Uterus (tissue), 4 donors: ENCODE measurements at places on chromosomes 11 and 22. TPM values are rescaled to one million over a fixed set of nuclear protein-coding genes. Genes with fewer than 3 reads are reported as not detected.

OR52B2 gene
- total RNA-seq: not detected

ART1 gene
- total RNA-seq: not detected

OR8G5 gene
- total RNA-seq: not detected

PICALM gene
- 198 TPM for total RNA-seq

C11orf91 gene
- total RNA-seq: not detected

OLFML1 gene
- 111 TPM for total RNA-seq

ZP1 gene
- total RNA-seq: not detected

TNNT3 gene
- 29.3 TPM for total RNA-seq

GAL3ST1 gene
- total RNA-seq: not detected

CHRM1 gene
- not detected for total RNA-seq

ROBO4 gene
- 96.6 TPM for total RNA-seq

TH gene
- total RNA-seq: 0.37 TPM

FJX1 gene
- total RNA-seq: 6.2 TPM

OR2AT4 gene
- not detected for total RNA-seq

PARVB gene
- total RNA-seq: 48.0 TPM

SEPTIN5 gene
- total RNA-seq: 9.4 TPM

- H3K27me3 ChIP-seq: no peaks in the 10 kb centered on the region
- no peak for DNase-seq
- H3K4me3 ChIP-seq: no peak overlapping the region
- no peak overlapping the region for H3K27ac ChIP-seq
- H3K4me1 ChIP-seq: no peaks in the 10 kb centered on the region
These were observed 27.2 kb downstream of the BSX start for GRCh38 chr11:122954455-122954854.

GRCh38 chr11:35427071-35427470 is 7.7 kb upstream of the SLC1A2 start:
- H3K27ac ChIP-seq: no peak overlapping the region
- H3K36me3 ChIP-seq: no peaks in the 10 kb centered on the region
- H3K4me1 ChIP-seq: no peaks in the 10 kb centered on the region
- no peaks in the 10 kb centered on the region for H3K27me3 ChIP-seq

- H3K4me1 ChIP-seq: peaks cover 7% of the 10 kb centered on the region
- DNase-seq: no peak
These were observed 496 bp downstream of the SYT7 start for GRCh38 chr11:61580271-61580888.

DNA sequence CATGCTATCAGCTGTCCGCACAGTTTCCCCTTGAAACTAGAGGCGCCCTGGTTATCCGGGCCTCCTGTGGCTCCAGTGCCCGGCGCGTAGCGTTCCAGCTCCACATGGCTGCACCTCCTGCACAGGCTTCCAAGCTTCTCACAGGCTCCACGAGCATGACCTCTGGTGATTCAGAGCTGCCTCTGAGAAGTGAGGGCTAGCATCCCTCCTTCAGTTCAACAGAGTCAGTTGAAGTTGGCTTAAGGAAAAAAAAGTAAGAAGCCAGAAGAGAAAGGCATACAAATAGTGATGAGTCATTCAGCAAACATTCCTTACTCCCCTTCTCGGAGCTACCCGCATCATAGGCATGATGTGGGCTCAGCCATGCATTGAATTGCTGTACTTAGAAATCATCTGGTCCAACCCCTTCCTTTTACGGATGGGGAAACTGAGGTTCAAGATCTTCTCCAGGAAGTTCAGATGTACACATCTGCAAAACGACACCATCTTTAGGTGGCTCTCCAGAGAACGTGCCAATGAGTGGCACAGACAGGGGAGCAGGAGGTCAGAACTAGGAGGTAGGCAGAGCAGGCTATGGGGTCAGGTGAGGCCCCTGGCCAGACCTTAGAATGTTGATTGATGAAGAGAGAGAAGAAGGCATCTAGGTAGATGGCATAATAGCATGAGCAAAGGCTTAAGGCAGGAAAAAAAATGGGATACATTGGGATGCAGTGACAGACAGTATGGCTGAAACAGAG is 216.3 kb upstream of the TBCEL start:
- H3K36me3 ChIP-seq: no peaks in the 10 kb centered on the region
- no peaks in the 10 kb centered on the region for H3K4me1 ChIP-seq
- H3K4me3 ChIP-seq: no peak overlapping the region
- H3K27me3 ChIP-seq: no peaks in the 10 kb centered on the region

DNA sequence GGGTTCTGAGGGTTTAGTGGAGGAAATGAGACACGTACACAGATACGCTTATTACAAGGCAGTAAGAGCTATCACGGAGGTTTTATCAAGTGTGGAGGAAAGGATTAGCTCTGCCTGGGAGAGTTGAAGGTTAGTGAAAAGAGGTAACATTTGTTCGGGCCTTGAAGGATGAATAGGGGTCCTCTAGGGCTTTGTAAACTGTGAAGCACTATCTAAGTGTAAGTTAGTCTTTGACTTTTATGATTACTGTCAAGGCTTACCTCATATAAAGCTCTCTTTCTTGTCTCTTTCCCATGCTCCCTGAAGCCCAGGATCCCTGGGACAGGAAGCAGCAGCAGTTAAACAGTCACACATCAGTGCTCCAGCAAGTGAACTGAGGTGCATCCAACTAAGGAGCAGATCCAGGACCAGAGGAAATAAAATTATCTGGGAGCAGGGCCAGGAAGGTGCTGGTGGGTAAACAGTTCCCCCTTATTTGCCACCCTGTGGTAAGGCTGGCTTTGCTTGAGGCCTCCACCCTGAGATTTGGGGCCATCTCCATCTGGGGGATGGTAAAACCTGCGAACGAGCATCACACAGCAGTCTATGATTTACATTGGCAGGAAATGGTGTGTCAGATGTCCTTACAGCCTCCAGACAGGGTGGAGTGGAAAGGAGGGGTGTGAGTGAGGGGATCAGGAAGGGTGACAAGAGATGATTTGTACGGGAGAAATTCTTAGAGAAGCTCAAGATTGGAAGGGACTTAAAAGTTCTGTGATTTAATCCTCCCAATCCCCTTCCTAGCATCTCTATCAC is 27.2 kb downstream of the GVQW3 start:
- no peaks in the 10 kb centered on the region for H3K27me3 ChIP-seq
- no peaks in the 10 kb centered on the region for H3K36me3 ChIP-seq
- no peak for DNase-seq
- H3K27ac ChIP-seq: no peak overlapping the region
- no peak overlapping the region for H3K4me3 ChIP-seq

GRCh38 chr11:33256031-33256812 is 959 bp upstream of the HIPK3 start:
- DNase-seq: no peak
- H3K36me3 ChIP-seq: no peaks in the 10 kb centered on the region
- H3K27me3 ChIP-seq: no peaks in the 10 kb centered on the region
- H3K27ac ChIP-seq: peak overlapping the region; percentile 99
- peak overlapping the region; percentile 90 for H3K4me3 ChIP-seq
- H3K4me1 ChIP-seq: no peaks in the 10 kb centered on the region

- no peaks in the 10 kb centered on the region for H3K36me3 ChIP-seq
- H3K4me3 ChIP-seq: no peak overlapping the region
- H3K4me1 ChIP-seq: no peaks in the 10 kb centered on the region
- H3K27me3 ChIP-seq: no peaks in the 10 kb centered on the region
- no peak for DNase-seq
These were observed 93.0 kb upstream of the TOP3B start for GRCh38 chr22:22075382-22076163.

DNA sequence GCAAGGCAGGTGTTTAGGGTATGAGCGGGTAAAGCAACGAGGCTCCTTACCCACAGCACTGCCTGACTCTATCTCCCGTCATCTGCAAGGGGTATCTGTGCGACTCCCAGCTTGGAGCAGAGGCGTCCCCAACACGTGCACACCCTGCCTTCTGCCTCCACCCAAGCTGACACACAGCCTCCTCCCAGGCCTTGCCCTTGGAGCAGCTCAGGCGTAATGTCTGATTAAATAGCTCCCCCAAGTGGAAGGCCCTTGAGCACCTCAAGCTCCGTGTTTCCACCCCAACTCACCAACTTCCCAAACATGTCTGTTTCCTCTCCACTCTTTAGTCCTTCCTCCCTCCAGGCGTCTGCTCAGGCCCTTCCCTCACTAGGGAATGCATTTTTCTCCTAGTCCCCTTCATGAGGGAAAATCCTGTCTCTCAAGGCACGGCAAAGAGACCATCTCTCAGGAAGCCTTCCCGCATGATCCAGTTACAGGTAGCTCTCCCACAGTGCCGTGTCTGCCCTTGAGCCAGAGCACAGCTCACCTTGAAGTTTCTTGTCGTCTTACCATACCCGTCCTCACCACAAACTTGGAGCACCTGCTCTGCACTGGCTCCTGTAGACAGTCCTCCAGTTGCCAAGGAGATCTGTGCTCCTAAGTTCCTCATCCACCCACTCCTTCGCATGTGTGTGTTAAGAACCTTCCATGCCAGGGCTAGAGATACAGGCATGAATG is 15.8 kb downstream of the CYB5R2 start:
- H3K4me1 ChIP-seq: no peaks in the 10 kb centered on the region
- no peak overlapping the region for H3K27ac ChIP-seq
- H3K27me3 ChIP-seq: no peaks in the 10 kb centered on the region
- H3K4me3 ChIP-seq: no peak overlapping the region

- H3K27ac ChIP-seq: no peak overlapping the region
- no peak for DNase-seq
- no peaks in the 10 kb centered on the region for H3K27me3 ChIP-seq
- H3K4me3 ChIP-seq: no peak overlapping the region
- H3K4me1 ChIP-seq: no peaks in the 10 kb centered on the region
- H3K36me3 ChIP-seq: no peaks in the 10 kb centered on the region
These were observed 4.3 kb upstream of the SBF2 start for GRCh38 chr11:10298342-10298741.

DNA sequence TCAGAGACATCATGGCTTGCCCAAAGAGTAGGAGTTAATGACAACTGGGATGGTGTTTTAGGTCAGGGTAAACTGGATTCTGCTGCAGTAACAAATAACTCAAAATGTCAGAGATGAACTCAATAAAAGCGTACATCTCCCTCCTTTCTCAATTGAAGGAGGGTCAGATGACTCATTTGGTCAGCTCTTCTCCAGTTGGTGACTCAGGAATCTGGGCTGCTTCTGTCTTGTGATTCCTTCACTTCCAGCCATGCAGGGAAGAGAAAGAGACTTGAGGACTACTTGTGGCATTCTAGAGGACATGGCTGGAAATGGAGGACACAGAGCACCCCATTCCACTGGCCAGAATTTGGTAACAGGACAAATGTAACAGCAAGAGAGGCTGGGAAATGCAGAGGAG is 3.2 kb upstream of the SYT13 start:
- H3K4me1 ChIP-seq: no peaks in the 10 kb centered on the region
- H3K27ac ChIP-seq: no peak overlapping the region
- no peak for DNase-seq
- H3K36me3 ChIP-seq: no peaks in the 10 kb centered on the region

- H3K27ac ChIP-seq: no peak overlapping the region
- H3K4me1 ChIP-seq: no peaks in the 10 kb centered on the region
- H3K36me3 ChIP-seq: no peaks in the 10 kb centered on the region
These were observed 29.5 kb upstream of the LMO1 start for GRCh38 chr11:8293171-8293570.

DNA sequence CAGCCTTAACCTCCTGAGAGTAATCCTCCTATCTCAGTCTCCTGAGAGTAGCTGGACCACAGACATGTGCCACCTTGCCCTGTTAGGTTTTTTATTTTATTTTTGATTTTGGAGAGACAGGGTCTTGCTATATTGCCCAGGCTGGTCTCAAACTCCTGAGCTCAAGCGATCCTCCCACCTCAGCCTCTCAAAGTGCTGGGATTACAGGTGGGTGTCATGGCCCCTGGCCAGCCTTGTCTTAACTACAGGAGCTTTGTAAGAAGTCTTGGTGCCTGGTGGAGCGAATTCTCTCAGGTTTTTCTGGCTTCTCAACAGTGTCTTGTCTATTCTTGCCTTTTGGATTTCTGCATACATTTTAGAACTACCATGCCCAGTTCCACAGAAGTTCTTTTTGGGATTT is 546.4 kb downstream of the TBC1D22A start:
- no peak for DNase-seq
- no peak overlapping the region for H3K4me3 ChIP-seq
- no peaks in the 10 kb centered on the region for H3K27me3 ChIP-seq

DNA sequence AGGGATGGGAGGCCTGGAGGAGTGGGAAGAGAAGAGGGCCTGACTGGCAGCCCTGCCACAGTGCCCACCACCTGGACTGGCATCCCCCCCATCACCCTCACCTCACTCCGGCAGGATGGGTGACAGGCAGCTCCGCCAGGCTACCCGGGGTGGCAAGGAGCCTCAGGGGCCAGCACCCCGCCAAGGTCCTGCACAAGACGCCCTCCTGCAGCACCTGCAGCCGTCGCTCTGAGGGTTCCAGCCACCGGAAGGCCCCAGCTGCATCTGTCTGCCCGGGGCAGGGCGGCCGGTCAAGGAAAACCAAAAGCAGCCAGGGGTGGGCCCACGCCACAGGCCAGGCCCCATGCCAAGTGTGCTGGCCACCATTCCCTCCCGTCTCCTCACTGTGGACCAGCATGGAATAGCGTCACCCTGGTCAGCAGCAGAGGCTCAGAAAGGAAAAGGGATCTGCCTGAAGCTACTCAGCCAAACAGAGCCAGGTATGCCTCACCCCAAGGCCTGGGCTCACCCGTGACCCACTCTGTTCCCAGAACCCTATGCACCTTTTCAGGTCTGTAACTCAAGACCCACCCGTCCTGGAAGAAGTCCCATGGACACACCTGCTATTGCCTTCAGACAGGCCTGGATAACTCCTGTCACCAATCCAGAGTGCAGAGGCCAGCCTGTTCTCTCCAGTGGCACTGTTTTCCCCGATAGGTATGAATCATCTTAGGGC is 7.0 kb downstream of the RHBDD3 start:
- H3K27me3 ChIP-seq: no peaks in the 10 kb centered on the region
- no peak overlapping the region for H3K4me3 ChIP-seq
- H3K4me1 ChIP-seq: no peaks in the 10 kb centered on the region
- H3K36me3 ChIP-seq: no peaks in the 10 kb centered on the region
- no peak for DNase-seq

DNA sequence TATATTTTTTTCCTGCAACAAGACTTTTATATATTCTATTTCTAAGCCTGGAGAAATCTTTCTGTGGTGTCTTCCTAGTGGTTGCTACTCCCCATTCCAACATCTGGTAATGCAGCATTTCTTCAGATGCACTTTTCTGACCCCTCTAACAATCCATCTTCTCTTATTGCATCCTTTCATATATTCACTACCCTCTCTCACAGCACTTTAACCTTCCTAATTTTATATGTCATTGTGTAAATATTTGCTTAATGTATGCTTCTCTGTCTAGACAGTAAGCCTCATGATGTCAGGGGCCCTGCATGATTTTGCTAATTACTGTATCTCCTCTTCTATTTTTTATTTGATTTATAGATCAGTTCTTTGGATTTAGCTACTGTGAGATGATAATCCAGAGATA is 701.6 kb downstream of the KCNA4 start:
- no peaks in the 10 kb centered on the region for H3K36me3 ChIP-seq
- H3K4me1 ChIP-seq: no peaks in the 10 kb centered on the region
- H3K4me3 ChIP-seq: no peak overlapping the region
- no peak for DNase-seq

GRCh38 chr11:70364745-70365543 is 33.4 kb upstream of the CTTN start:
- DNase-seq: no peak
- peak overlapping the region; percentile 20 for H3K27ac ChIP-seq
- no peak overlapping the region for H3K4me3 ChIP-seq
- H3K36me3 ChIP-seq: no peaks in the 10 kb centered on the region
- no peaks in the 10 kb centered on the region for H3K27me3 ChIP-seq
- H3K4me1 ChIP-seq: no peaks in the 10 kb centered on the region

- no peak overlapping the region for H3K4me3 ChIP-seq
- H3K27ac ChIP-seq: no peak overlapping the region
- H3K27me3 ChIP-seq: no peaks in the 10 kb centered on the region
- peaks cover 18% of the 10 kb centered on the region for H3K4me1 ChIP-seq
- no peaks in the 10 kb centered on the region for H3K36me3 ChIP-seq
These were observed 31.5 kb upstream of the PDE2A start for GRCh38 chr11:72705442-72706365.

GRCh38 chr11:14010665-14011064 is 48.1 kb downstream of the SPON1 start:
- no peak overlapping the region for H3K27ac ChIP-seq
- H3K4me1 ChIP-seq: no peaks in the 10 kb centered on the region
